SK-N-SH treated with all-trans-retinoic acid at 6 μM for 48 hours (cell line): ENCODE measurements at places on chromosomes 1 and 21.

- no peak for ATAC-seq
Measured at GRCh38 chr1:181133441-181133951, 45.0 kb downstream of the IER5 start.

DNA sequence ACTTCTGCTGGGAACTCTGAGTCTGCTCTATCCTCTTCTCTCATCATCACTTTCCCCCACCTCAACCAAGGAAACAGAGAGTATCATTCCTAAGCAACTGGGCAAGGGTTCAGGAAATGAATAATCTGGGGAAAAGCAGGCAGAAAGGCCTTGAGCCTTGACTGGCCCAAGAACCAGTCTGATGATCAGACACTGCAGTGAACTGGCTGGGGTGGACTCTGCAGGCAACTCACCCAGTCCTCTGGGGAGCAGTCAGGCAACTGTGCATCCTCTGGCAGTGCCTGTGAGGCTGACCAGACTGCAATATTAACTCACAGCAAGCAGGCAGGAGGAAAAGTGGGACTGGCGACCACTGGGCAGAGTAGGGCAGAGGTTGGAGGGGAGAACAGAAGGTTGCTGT is 991 bp downstream of the ANKRD35 start:
- no peak; the same call in 2 of the 3 replicates for ATAC-seq

- ATAC-seq: no peak
Measured at GRCh38 chr1:9592510-9593075, 3.9 kb downstream of the TMEM201 start.

GRCh38 chr1:6969762-6970161 is 184.5 kb downstream of the CAMTA1 start:
- no peak for ATAC-seq

GRCh38 chr1:162398999-162399580 is 12.8 kb downstream of the SH2D1B start:
- no peak for ATAC-seq

GRCh38 chr1:167927046-167927754 is 9.3 kb upstream of the DCAF6 start:
- ATAC-seq: no peak; the same call in 2 of the 3 replicates

DNA sequence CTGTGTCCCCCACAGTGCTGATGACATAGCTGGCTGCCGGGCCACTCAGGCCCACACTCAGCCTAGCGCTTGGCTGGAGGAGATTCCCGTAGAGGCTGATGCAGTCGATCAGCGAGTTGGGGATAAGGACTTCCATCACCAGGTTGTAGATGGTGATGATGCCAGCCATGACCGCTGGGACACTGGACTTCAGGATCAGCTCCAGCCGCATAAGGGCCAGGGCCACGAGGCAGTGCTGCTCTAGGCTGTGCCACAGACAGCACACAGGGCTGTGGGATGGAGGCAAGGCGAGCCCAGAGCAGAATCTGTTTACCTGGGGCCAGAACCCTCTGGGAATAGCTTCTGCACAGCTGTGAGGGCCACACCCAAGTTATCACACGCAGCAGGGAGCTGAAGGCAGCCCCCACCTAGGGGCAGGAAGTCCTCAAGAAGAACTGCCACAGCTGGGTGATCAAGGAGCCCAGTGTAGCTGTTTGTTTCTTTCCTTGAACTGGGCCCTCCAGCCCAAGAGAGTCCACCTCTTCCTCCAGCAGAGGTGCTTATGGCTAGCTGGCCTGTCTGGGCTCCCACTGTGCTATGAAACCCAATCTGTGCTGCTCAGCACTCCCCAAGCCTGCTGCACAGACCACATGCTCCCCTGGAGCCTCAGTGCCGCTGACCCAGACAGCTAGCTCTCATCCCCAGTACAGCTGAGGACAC is 6.2 kb downstream of the SLC2A1 start:
- ATAC-seq: no peak

- ATAC-seq: no peak
Measured at GRCh38 chr1:231571904-231572303, 43.4 kb downstream of the TSNAX start.

GRCh38 chr1:70256664-70257063 is 35.5 kb downstream of the SRSF11 start:
- peak; percentile 25 for ATAC-seq

- no peak for ATAC-seq
Measured at GRCh38 chr1:209260136-209260535, 323.4 kb upstream of the CAMK1G start.

DNA sequence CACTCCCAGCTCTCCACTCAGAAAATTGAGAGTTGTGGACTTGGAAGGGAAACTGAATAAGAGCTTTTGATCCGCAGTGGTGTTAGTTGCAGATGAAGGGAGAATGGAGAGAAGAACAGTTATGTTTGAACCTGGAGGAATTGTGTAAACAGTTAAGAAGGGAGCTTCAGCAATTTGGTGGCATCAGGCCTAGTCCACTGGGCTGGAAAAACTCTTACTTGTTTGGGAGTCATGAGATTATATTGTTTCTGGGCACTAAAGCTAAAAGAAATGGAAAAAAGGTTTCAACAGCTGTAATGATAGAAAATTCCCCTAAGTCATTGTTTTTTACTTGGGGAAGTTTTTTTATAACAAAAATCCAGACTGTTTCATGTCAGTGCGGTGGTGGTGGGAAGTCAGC is 256.1 kb upstream of the C1orf87 start:
- no peak for ATAC-seq

GRCh38 chr1:157047062-157047410 is 1.5 kb upstream of the ARHGEF11 start:
- ATAC-seq: no peak

- no peak for ATAC-seq
Measured at GRCh38 chr1:182626527-182626926, 22.3 kb upstream of the RGS16 start.

GRCh38 chr1:94301186-94301585 is 63.8 kb upstream of the ARHGAP29 start:
- ATAC-seq: no peak

DNA sequence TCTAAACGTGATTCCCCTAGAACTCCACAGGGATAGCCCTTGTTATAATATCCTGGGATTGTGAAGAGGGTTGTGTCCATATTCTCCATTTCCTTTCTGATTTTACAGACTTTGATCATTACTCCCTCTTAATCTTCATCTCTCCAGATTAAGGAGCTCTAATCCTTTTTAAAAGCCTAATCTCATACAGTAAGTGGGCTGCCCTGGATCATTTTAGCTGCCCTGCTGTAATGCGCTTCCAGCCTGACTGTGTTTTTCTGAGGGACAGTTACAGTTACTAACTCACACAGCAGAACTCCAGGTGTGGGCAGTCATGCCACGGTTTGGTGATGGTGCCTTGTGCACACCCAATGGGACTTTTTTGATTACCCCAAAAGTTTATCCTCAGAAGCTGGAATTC is 33.5 kb downstream of the PROX1 start:
- ATAC-seq: no peak

GRCh38 chr1:117527566-117528102 is 78.2 kb upstream of the TENT5C start:
- peak; percentile 65 for ATAC-seq

- peak; percentile 84 for ATAC-seq
Measured at GRCh38 chr1:29708796-29709703, 472.7 kb downstream of the PTPRU start.

DNA sequence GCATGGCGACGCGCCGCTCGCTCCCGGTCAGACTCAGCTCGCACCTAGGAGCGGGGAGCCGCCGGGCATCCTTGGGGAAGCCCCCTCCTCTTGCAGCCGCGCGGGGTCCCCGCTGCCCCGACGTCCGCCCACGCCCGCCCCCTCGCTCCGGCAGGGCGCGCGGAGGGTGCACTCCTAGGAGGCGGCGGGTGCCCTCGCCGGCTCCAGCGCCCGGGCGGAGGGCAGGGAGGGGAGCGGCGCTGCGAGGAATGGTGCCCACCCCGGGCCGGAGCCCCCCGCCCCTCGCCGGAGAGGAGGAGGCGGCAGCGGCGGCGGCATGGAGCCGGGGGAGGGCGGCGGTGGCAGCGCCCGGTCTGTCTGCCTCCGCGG is 488 bp downstream of the FAM78B start:
- ATAC-seq: no peak

DNA sequence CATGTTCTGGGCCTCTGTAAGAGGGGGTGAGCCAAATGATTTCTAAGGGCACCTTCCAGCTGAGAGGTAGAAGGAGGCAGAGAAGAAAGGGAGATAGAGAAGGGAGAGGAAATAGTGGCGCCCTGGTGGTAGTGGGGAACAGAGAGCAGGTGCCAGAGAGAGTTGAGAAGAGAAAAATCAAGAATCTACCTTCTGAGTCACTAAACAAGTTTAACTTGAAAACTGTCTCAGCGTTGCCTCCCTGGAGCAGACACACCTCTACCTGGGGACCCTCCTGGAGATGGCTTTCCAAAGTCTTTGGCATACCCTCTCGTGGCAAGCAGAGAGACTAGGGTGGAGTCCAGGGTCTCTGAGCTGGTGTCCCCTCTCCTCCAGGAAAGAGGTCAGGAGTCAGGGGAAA is 1.1 kb upstream of the SLC45A3 start:
- ATAC-seq: no peak

- no peak for ATAC-seq
Measured at GRCh38 chr21:46092811-46093667, 4.9 kb upstream of the COL6A2 start.

DNA sequence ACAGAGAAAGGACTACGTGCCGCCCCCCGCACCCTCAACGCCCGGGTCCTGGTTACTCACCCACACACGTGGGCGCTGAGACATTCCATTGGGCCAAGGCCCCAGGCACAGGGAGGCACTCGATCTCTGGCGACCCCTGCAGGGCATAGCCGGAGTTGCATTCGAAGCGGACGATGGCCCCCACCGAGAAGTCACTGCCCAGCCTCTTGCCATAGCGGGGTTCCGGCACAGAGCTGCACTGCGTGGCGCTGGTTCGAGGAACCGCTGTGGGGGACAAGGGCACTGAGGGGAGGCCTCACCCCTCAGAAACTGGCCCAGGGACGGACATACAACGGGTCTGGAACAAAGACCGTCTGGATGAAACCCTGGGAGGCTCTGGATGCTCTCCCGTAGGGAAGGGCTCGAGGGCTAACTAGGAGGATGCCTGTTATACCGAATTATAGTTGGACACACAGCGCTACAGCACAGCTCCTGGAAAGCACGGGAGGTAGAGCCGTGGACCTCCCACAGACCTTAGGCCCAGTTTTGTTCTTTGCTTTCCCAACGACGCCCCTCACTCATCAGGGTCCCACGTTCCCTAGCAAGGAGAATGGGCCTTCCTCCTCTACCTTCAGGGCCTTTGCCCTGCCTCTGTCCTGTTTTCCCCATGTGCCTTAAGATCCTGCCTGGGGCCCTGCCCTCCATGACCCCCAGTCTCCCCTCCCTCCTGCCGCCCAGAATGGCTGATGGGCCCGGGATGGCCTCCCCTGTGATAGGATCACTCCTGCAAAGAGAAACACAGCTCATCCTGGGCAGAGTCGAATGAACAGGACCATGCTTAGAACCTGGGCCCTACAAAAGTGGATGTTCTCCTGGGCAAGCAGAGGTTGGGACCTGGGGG is 152.8 kb downstream of the ZSCAN20 start:
- no peak for ATAC-seq

GRCh38 chr21:44892536-44893277 is 19.2 kb upstream of the PTTG1IP start:
- peak; percentile 92 for ATAC-seq
